ENCODE measurements at places on chromosomes 1 and 21. TPM values are rescaled to one million over a fixed set of nuclear protein-coding genes. Genes with fewer than 3 reads are reported as not detected.

RBM11 gene
- total RNA-seq: 1.8 TPM

DNA sequence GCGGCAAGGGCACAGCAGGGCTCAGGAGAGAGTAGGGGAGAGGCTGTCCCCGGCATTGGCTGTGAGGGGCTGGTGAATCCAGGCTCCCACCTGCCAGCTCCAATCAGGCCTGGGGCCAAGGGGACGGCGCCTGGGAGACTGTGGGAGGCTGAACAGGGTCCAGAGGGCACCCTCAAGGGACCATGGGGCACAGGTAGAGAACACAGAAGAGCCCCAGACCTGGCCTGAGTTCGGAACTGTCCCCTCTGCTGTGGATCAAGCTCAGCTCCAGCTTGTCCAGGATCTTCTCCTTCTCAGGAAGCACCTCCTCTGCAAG is 67.0 kb downstream of the KCNAB2 start:
- peaks cover 15% of the 10 kb centered on the region for H3K27me3 ChIP-seq
- peaks cover 7% of the 10 kb centered on the region for H3K4me1 ChIP-seq
- no peak for DNase-seq
- H3K27ac ChIP-seq: no peak overlapping the region
- no peak overlapping the region for H3K4me3 ChIP-seq

- H3K4me1 ChIP-seq: peaks cover 51% of the 10 kb centered on the region
- peaks cover 19% of the 10 kb centered on the region for H3K27me3 ChIP-seq
- H3K27ac ChIP-seq: peak overlapping the region; percentile 86
- no peaks in the 10 kb centered on the region for H3K36me3 ChIP-seq
- peak; percentile 88 for DNase-seq
Observed at GRCh38 chr21:31509194-31510017, 150.1 kb upstream of the SOD1 start.

DNA sequence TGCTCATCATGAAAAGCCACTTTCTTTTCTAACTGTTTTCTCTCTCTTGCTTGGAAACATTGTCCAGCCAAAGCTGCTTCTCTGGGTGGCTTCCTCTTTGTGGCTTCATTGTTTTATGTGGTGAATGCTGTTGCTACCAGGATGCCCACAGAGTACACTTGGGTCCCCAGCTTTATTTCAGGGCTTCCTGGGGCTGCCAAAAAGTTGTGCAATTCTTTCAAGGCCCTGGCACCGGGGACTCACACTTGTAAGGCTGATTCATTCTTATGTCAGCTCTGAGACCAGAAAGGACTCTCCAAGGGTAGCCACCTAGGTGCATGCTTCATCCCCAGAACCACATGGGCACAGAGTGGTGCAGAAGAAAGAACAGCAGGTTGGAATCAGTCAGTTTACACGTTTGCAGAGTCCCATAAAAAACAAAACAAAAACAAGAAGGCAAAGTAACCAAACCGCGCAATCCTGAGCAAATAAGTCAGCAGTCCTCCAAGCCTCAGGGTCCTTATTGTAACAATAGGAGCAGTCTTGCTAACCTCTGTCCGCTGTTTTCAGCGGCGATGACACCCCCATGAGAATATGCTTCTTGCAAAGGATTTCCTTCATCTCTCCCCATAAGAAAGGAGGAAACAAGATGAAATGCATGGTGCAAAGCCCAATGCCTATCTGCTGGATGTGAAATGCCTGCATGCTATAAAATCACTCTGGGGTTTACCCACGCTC is 89.9 kb upstream of the SSX2IP start:
- peak; percentile 46 for DNase-seq
- H3K27me3 ChIP-seq: peaks cover 8% of the 10 kb centered on the region
- H3K4me3 ChIP-seq: no peak overlapping the region
- no peaks in the 10 kb centered on the region for H3K36me3 ChIP-seq
- peaks cover 34% of the 10 kb centered on the region for H3K4me1 ChIP-seq
- peak overlapping the region; percentile 71 for H3K27ac ChIP-seq

DNA sequence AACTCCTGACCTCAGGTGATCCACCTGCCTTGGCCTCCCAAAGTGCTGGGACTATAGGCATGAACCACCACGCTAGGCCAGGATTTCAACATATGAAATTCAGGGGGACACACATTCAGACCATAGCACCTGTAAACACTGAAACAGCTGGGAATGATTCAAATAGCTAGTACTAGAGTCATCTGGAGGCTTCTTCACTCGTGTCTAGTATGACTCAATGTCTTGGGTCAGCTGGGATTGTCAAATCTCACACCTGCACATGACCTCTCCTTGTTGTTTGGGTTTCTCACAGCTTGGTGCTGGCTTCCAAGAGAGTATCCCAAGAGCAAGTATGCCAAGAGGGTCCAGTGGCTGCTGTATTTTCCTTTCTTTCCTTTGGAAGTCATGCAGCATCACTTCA is 75.1 kb downstream of the PGM1 start:
- DNase-seq: no peak
- no peak overlapping the region for H3K4me3 ChIP-seq

All from activated CD4-positive, alpha-beta T cell treated with anti-CD3 and anti-CD28 coated beads, Interleukin-2, amount 10 ng/mL, durations not matched to agents 7 days and 5 days (primary cell).